ENCODE measurements at places on chromosomes 5 and 9.
A peak's percentile ranks its signal among the peaks of the same experiment; 100 is the strongest.

- no peak for DNase-seq
These were observed 362.4 kb downstream of the NDUFS4 start for GRCh38 chr5:53922508-53923498.

DNA sequence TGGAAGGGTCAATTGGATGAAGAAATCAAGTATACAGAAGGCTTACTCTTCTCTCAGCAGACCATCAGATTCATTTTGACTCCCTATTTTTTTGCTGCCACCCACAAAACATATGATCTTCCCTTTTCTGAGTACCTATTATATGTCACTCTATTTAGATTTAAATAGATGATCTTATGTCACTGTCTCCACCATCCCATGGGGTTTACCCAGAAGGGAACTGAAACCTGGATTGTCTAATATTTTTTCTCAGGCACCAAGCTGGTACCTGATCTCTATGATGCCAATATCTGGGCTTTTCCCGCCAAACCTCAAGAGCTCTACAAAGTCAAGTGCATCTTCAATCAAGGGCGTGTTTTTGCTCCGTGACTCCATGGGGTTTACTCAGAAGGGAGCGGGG, 118.7 kb downstream of the GAS1 start:
- DNase-seq, result no peak

DNA sequence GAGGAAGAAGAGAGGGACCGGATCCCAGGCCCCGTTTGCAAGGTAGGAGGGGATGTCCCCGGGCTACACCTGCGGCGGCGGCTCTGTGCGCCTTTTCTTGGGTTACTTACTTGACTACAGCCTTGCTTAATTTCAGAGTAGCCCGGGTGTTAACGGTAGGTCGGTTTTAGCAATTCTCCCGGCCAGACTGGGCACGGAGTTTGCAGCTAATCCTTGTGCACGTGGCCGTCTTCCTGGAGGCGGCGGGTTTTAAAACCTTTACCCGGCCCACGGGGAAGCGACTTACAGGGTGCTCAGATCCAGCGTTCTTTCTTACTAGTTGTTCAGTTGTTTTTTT, 313 bp downstream of the BRIX1 start:
- peak; percentile 14 for DNase-seq

GRCh38 chr5:57414191-57414590, 68.4 kb downstream of the ACTBL2 start:
- no peak for DNase-seq

GRCh38 chr5:100575815-100576214, 40.6 kb downstream of the FAM174A start:
- no peak for DNase-seq

DNA sequence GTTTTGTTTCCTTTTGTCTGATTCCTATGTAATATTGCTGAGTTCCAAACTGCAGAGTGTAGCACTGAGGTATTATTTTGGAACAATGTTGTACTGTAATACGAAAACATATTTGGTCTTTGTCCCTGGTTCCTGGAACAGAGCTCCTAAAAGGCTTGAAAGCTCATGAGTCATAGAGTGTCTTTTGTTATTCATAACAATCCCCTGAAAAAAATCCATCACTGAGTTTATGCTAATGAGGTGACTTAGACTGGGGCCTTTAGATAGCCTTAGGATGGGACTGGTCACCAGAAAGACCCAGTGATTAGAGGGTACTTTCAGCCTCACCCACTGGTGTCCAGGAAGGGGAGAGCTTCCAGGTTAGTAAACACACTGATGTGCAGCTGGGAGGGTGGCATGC, 132.7 kb upstream of the POU5F2 start:
- DNase-seq, result no peak

- no peak for DNase-seq
These were observed 206.0 kb downstream of the NFIB start for GRCh38 chr9:14107977-14108376.

- no peak for DNase-seq
These were observed 5.3 kb upstream of the SREK1 start for GRCh38 chr5:66138637-66139317.

DNA sequence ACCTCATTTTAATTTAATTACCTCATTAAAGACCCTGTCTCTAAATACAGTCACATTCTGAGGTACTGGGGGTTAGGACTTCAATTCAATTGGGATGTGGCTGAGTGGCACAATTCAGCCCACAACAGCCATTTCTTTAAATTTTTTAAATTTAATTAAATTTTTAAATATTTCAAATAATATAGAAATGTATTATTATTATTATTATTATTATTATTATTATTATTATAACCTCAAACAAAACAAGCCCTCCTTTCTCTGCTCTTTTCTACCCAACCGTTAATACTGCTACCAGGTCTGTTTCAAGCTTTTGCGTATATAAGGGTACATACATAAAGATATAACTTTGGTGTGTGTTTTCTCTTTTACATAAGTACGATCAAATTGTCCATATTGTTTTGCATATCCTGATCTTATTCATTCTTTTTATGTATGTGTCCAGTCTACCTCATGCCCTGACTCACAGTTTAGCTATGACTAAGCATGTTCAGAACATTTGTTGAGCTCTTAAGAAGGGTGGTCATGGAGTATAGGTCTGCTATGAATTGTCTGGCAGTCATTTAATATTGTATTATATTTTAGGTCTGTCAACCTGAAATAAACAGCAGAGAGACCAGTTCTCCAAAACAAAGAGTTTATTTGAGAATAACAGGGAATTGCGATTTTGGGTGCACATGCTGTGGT, 16.1 kb upstream of the RAB14 start:
- no peak for DNase-seq

DNA sequence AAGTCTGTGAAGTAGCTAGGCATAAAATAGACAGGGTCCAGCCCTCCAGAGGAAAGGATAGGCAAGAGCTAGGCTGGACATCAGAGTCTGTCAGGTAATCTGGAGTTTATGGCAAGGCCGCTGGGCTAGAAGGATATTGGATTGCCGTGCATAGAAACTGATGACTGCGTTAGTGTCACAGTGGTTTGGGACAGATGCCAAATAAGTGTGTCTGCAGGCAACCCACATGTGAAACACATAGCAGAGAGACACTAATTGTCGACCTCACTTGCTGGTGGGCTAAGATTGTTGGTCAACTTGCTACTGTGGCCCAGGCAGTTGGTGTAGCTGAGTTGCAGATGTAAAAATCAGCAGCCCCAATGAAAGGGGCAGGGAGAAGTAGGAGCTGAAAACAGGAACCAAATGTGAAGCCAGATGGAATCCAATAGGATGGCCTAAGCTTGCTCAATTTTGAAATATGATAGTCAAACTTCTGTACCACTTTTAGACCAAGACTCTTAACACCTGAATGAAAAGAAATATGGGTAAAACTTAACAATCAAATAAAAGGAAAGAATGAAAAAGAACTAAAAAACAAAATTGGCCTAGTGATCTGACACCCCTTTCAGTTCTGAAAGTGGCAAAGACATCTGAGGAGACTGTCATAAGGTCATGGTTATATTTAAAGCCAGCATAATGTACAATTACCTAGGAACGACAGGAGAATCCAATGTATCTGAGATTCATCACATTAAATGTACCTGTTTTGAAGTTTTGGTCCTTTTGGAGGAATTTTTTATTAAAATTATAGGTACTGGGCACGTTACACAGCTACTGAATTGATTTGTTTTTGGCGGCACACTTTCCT, 243.3 kb upstream of the ACTBL2 start:
- DNase-seq, result no peak

- no peak for DNase-seq
These were observed 907.0 kb upstream of the DMAC1 start for GRCh38 chr9:8706531-8706930.

- no peak for DNase-seq
These were observed 36.7 kb downstream of the PTPDC1 start for GRCh38 chr9:94120854-94121376.

DNA sequence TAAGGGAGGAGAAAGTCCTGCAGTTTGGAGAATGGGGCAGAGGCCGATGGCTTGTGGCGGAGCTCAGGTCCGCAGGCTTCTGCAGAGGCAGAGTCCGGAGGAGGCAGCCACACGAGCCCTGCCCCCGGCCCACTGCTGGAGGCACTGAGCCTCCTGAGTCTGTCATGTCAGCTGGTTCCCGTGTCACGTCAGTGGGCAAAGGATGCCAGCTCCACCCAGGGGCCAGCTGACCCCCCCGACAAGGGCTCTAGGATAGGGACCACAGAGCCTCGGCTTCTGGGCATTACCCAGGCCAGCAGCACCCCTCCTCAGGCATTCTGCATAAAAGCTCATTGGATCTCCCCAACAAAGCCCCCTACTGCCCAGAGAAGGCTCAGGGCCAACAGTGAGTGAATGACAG, 8.5 kb downstream of the SH3PXD2B start:
- DNase-seq, result no peak
